ENCODE measurements at places on chromosomes 5 and 9. TPM values are rescaled to one million over a fixed set of nuclear protein-coding genes. Genes with fewer than 3 reads are reported as not detected.

GRCh38 chr5:586751-587285, 25.3 kb upstream of the CEP72 start:
- H3K27me3 ChIP-seq = no peaks in the 10 kb centered on the region
- DNase-seq = no peak
- H3K36me3 ChIP-seq = no peaks in the 10 kb centered on the region

- H3K27me3 ChIP-seq = no peaks in the 10 kb centered on the region
- H3K4me3 ChIP-seq = no peak overlapping the region
- H3K27ac ChIP-seq = no peak overlapping the region
- H3K36me3 ChIP-seq = no peaks in the 10 kb centered on the region
These were observed 147.5 kb upstream of the RUSC2 start for GRCh38 chr9:35342221-35342958.

GRCh38 chr9:137278061-137278701, 655 bp downstream of the TOR4A start:
- H3K4me1 ChIP-seq = peaks cover 12% of the 10 kb centered on the region
- peak overlapping the region; percentile 89 for H3K27ac ChIP-seq
- no peak for DNase-seq
- no peaks in the 10 kb centered on the region for H3K36me3 ChIP-seq

- no peaks in the 10 kb centered on the region for H3K4me1 ChIP-seq
- H3K27ac ChIP-seq = no peak overlapping the region
- no peaks in the 10 kb centered on the region for H3K27me3 ChIP-seq
- H3K36me3 ChIP-seq = no peaks in the 10 kb centered on the region
- no peak for DNase-seq
These were observed 40.1 kb downstream of the PHAX start for GRCh38 chr5:126640866-126641265.

The GLRA1 gene
- total RNA-seq = not detected

- no peaks in the 10 kb centered on the region for H3K36me3 ChIP-seq
- no peak for DNase-seq
- H3K27ac ChIP-seq = no peak overlapping the region
- no peak overlapping the region for H3K4me3 ChIP-seq
- H3K4me1 ChIP-seq = no peaks in the 10 kb centered on the region
These were observed 18.1 kb downstream of the LRRC70 start for GRCh38 chr5:62596691-62597090.

DNA sequence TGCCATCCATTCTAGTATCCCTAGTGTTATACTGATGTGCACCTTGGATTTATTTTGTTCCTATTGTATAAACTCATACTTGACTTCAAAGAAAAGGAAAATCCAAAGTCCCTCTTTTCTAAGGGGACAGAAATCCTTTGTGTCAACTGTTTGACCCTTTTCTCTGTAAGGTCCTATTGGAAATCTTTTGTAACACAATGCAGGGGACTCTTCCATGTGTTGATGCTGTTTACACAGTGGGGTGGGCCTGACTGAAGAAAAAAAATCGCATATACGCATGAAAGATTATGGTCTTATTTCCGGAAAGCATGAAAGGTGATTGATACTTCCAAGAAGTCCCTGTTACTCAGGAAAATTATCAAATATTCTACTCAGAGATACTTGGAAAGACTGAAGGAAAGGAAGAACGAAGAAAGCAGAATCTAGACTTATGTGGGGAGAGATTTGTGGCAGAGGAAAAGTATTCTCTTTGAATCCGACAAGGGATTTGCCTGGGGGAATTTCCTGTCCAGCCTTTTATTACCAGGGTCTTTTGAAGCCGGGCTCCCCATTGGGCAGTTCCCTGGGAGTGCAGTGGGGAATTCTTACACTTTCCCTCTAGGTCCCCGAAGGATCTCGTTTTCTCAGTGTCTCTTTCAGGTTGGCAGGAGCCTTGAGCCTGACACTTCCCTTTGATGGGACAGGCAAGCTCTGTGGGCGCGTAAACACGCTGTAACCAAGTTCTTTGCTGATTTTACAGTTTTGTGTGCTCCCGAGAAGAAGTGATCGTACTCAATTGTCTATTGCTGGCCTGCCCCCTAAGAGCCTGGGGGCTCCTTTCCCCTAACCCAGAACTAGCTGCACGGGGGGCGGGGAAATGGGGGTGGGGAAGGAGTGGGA, 779 bp upstream of the VCAN start:
- DNase-seq = peak; percentile 15
- H3K4me3 ChIP-seq = peak overlapping the region; percentile 71
- H3K36me3 ChIP-seq = no peaks in the 10 kb centered on the region
- peaks cover 11% of the 10 kb centered on the region for H3K4me1 ChIP-seq

- no peaks in the 10 kb centered on the region for H3K27me3 ChIP-seq
- no peak overlapping the region for H3K4me3 ChIP-seq
- no peaks in the 10 kb centered on the region for H3K4me1 ChIP-seq
- DNase-seq = no peak
- no peaks in the 10 kb centered on the region for H3K36me3 ChIP-seq
These were observed 207.6 kb downstream of the FSTL4 start for GRCh38 chr5:133404724-133405123.

- H3K27me3 ChIP-seq = no peaks in the 10 kb centered on the region
- H3K36me3 ChIP-seq = no peaks in the 10 kb centered on the region
- no peak overlapping the region for H3K27ac ChIP-seq
- DNase-seq = no peak
- H3K4me1 ChIP-seq = no peaks in the 10 kb centered on the region
These were observed 25.9 kb downstream of the BARX1 start for GRCh38 chr9:93929231-93929630.

GRCh38 chr9:115262477-115262876, 144.5 kb upstream of the TNC start:
- no peaks in the 10 kb centered on the region for H3K36me3 ChIP-seq
- H3K4me3 ChIP-seq = no peak overlapping the region
- no peaks in the 10 kb centered on the region for H3K27me3 ChIP-seq
- no peak overlapping the region for H3K27ac ChIP-seq
- no peak for DNase-seq

DNA sequence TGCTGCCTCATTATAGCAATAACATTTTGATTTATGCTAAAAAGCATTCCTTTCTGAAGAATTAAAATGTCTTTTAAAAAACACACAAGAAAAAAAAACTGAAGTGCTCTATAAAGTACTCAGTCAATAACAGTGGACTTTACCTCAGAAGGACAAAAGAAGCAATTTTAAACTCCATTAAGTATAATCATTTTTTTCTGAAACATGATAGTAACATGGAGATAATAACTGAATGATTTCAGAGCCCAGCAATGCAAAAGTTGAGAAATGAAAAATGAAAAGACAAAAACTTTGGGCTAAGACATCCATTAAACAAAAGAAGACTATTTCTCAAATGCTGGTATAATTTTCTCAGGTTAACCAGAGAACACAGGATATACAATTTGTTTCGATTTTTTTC, 78.7 kb downstream of the RFX3 start:
- H3K27ac ChIP-seq = no peak overlapping the region
- no peaks in the 10 kb centered on the region for H3K36me3 ChIP-seq
- no peaks in the 10 kb centered on the region for H3K4me1 ChIP-seq
- DNase-seq = no peak
- no peaks in the 10 kb centered on the region for H3K27me3 ChIP-seq
- no peak overlapping the region for H3K4me3 ChIP-seq

The ZNF622 gene
- total RNA-seq = 24.8 TPM

- no peak overlapping the region for H3K4me3 ChIP-seq
- no peak for DNase-seq
- H3K27ac ChIP-seq = peak overlapping the region; percentile 36
- H3K36me3 ChIP-seq = no peaks in the 10 kb centered on the region
These were observed 3.1 kb downstream of the ARHGEF39 start for GRCh38 chr9:35661756-35662350.

- peaks cover 42% of the 10 kb centered on the region for H3K4me1 ChIP-seq
- no peaks in the 10 kb centered on the region for H3K36me3 ChIP-seq
- H3K27me3 ChIP-seq = no peaks in the 10 kb centered on the region
- DNase-seq = no peak
- H3K4me3 ChIP-seq = no peak overlapping the region
These were observed 160.8 kb upstream of the IER5L start for GRCh38 chr9:129338724-129339430.

GRCh38 chr9:120289098-120289497, 290.9 kb downstream of the CDK5RAP2 start:
- no peak overlapping the region for H3K4me3 ChIP-seq
- no peaks in the 10 kb centered on the region for H3K36me3 ChIP-seq
- H3K27me3 ChIP-seq = no peaks in the 10 kb centered on the region
- no peak overlapping the region for H3K27ac ChIP-seq
- DNase-seq = no peak
- H3K4me1 ChIP-seq = no peaks in the 10 kb centered on the region

DNA sequence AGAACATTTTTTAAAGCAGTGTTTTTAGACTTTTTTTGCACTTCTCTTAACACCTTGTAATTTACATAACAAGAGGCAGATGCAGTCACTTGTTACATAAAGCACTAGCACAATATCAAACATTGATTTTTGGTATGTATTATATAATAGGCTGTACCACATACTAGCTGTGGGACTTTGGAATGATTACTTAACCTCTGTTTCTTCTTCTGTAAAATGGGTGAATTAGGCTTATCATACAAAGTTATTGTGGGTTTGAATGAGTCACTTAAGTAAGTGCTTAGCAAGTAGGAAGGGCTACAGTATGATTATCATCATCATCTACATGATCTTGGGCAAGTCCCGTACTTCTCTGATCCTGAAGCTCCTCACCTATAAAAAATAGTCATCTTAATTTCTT, 2.1 kb downstream of the FAM81B start:
- no peaks in the 10 kb centered on the region for H3K27me3 ChIP-seq
- no peak overlapping the region for H3K27ac ChIP-seq
- H3K4me3 ChIP-seq = no peak overlapping the region
- H3K36me3 ChIP-seq = no peaks in the 10 kb centered on the region
- H3K4me1 ChIP-seq = no peaks in the 10 kb centered on the region
- DNase-seq = no peak

GRCh38 chr9:85443190-85443598, 298.6 kb downstream of the AGTPBP1 start:
- H3K4me3 ChIP-seq = no peak overlapping the region
- H3K27me3 ChIP-seq = no peaks in the 10 kb centered on the region
- H3K36me3 ChIP-seq = no peaks in the 10 kb centered on the region
- no peaks in the 10 kb centered on the region for H3K4me1 ChIP-seq

DNA sequence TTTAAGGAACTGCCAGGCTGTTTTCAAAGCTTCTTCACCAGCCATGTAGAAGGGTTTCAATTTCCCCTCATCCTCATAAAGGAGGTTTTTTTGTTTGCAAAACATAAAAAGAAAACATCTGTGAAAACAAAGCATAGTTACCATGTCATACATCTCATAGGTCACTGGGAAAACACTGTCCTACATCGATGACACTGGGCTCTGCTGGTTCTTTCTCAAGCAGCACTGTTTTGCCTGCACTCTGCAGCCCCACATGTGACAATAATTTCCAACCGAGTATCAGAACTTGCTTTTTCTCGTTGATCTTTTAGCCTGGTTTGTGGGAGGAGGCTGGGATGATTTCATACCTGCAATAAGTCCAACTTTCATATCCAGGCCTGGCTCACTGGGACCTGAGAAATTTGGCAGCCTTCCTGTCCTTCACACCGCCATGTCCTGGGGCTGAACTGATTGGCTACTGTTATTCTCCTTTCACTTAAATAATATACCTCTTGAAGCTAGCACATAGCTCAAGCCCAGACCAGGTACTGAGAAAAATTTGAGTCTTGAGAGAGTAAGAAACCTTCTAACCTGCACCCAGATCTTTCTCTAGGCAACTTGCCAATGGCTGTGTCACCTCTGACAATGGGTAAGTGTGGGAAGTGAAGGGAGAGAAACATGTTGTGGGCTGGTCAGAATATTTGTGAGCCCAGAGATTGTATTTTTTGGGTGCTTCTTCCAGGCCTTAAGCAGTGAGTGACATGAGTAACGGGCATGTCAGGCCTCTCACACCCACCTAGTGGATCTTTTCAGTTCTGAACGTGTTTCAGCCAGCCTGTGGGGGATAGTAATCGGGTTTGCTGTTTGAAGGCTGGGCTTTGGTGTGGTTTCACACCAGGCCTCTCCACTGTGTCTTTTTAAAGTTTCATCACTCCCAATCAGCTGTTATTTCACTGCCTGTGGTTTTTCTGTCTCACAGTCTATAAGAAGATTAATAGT, 502.8 kb downstream of the NTRK2 start:
- no peak overlapping the region for H3K27ac ChIP-seq
- H3K4me1 ChIP-seq = no peaks in the 10 kb centered on the region
- no peak for DNase-seq
- no peaks in the 10 kb centered on the region for H3K27me3 ChIP-seq
- H3K4me3 ChIP-seq = no peak overlapping the region
- H3K36me3 ChIP-seq = no peaks in the 10 kb centered on the region

DNA sequence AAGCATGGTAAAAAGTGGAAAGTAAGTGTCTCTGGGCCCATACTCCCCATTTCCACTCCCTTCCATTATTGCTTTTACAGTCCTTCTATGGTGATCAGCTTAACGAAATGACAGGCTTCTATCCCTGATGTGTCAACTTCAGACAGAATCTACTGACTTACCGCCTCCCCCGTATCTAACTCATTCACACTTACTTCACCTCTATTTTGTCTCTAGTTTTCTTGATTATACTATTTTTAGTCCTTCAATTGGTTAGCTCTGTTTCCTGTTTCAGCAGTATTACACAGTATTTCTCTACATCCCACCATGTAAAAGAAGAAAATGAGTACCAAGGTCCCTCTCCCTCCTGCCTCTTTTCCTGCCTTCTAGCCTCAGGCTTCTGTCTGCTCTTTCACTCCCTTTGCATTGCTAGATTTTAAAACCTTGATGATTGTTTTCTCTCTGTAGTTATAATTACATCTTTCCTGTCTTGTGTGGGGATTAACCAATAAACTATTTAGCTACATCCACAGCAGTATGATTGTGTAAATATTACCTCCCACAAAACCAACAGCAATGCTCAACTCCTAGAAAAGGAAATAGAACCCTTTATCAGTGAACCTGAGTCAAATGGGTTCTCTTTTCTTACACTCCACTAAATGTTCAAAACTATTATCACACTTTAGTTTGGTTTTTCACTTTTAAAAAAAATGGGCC, 53.4 kb downstream of the GNAQ start:
- H3K4me1 ChIP-seq = peaks cover 10% of the 10 kb centered on the region
- DNase-seq = no peak
- no peak overlapping the region for H3K4me3 ChIP-seq
- H3K27ac ChIP-seq = no peak overlapping the region
- no peaks in the 10 kb centered on the region for H3K27me3 ChIP-seq
- no peaks in the 10 kb centered on the region for H3K36me3 ChIP-seq

- H3K36me3 ChIP-seq = no peaks in the 10 kb centered on the region
- H3K27me3 ChIP-seq = no peaks in the 10 kb centered on the region
- peak overlapping the region; percentile 70 for H3K4me3 ChIP-seq
- H3K4me1 ChIP-seq = peaks cover 10% of the 10 kb centered on the region
These were observed 434 bp upstream of the FSD1L start for GRCh38 chr9:105447386-105447813.

The TRPM3 gene
- 54.3 TPM for total RNA-seq

The SLC46A2 gene
- 2.4 TPM for total RNA-seq

DNA sequence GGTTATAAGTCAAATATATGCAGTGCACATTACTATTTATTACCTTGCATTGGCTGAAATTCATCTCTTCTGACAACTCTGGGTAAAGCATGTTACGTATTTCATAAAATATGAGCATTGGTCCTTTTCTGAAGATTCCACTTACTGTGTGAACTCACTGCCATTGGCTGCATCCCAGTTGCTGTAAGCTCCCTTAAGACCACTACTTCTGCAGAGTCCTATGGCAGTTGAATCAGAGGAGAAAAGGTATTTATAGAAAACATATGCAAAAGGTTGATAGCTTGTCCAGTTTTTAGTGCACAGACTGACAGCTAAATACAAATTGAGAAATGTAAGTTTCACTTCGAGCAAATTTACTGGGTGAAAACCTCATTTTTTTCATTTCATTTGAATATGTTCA, 394.6 kb upstream of the ARRDC3 start:
- H3K4me3 ChIP-seq = no peak overlapping the region
- no peak for DNase-seq

GRCh38 chr5:121962347-121962670, 534 bp downstream of the SRFBP1 start:
- peak overlapping the region; percentile 59 for H3K27ac ChIP-seq
- H3K27me3 ChIP-seq = no peaks in the 10 kb centered on the region
- peak overlapping the region; percentile 78 for H3K4me3 ChIP-seq

The B4GALT7 gene
- 49.9 TPM for total RNA-seq
